WTC11 (cell line): ENCODE measurements at places on chromosomes 7 and 10.

- DNase-seq = no peak
Observed at GRCh38 chr7:50446542-50446960, 3.6 kb downstream of the FIGNL1 start.

DNA sequence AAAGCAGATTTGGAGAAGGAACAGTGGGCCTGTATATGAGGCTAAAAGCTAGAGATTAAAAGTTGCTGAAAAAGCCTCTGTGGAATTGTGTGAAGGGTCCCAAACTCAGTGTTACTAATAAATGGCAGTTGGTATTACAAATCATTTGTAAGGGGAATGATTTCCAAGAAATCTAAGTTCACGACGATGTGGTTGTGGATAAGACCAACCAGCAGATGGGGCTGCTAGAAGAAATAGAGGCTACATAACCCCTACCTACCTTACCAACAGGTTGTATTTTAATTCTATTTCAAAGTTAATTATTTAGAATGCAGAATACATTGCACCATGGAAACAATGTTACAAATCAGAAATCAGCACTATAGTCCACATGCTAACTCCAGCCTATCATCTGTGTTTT is 377.1 kb downstream of the HPSE2 start:
- DNase-seq = peak; percentile 13

GRCh38 chr10:119445311-119445934 is 97.1 kb downstream of the RGS10 start:
- DNase-seq = peak; percentile 92

DNA sequence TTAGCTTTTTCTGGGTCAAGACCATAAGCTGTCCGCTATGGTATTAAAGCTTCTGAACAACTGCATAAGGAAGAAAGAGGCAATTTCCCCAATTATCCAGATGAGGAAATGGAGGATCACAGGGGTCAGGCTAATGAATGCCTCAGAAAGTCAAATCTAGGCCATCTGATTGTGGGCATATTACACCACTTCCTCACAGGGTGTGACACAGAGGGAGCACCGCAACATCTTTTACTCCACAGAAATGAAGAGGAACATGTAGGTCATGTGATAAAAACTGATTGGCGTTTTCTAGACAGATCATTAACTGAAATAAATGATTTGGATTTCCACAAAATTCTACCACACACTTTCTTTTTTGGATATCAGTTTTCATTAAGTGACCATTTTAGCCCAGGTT is 384.4 kb downstream of the PARD3 start:
- DNase-seq = no peak

DNA sequence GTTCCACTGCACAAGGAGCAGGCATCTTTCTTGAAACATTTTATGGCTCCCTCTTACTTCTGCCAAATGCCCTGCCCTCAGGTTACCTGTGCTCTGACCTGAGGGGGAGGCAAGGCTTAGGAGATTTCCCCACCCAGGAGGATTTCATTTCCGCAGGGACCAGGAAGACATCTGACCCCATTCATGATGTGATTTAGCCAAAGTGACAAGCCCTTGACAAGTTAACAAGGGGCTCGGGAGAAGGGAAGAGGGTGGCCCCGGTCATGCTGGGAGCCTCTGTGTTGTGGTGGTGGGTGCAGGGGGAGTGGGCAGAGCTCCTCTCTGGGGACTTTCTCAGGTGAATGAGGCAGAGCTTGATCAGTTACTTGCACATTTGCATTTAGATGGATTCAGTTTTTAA is 18.9 kb downstream of the GIMAP5 start:
- DNase-seq = no peak

GRCh38 chr10:74383642-74384041 is 232.6 kb downstream of the ADK start:
- no peak for DNase-seq

GRCh38 chr10:21020545-21020944 is 123.4 kb upstream of the NEBL start:
- DNase-seq = peak; percentile 76

- DNase-seq = peak; percentile 70
Observed at GRCh38 chr7:67371429-67372305, 375.0 kb downstream of the TYW1 start.

DNA sequence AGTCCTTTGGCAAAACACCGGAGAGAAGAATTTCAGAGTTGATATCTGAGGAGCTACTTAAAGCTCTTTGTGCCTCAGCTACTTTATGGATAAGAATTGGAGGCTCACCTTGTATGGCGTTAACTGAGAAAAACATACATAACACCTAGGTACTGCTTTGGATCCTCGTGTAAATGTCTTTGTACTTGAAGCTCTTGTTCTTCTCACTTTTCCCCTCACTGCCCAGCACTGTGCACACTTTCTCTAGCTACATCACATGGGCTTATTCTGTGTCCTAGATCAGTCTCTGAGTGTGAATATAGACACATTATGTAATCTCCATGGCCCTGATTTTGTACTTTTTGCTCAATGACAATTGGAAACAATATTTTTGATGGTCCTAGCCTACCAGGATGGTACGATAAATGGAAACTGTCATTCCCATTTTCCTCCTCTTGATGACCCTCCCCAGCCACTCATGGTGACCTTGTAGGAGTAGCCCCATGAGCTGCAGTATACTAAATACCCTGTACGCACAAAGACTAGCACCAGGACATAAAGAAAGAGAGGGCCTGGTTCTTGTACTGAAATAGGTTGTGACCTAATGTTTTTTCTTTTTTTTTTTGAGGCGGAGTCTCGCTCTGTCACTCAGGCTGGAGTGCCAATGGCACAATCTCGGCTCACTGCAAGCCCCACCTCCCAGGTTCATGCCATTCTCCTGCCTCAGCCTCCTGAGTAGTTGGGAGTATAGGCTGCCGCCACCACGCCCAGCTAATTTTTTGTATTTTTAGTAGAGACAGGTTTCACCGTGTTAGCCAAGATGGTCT is 22.1 kb downstream of the STAMBPL1 start:
- DNase-seq = no peak

DNA sequence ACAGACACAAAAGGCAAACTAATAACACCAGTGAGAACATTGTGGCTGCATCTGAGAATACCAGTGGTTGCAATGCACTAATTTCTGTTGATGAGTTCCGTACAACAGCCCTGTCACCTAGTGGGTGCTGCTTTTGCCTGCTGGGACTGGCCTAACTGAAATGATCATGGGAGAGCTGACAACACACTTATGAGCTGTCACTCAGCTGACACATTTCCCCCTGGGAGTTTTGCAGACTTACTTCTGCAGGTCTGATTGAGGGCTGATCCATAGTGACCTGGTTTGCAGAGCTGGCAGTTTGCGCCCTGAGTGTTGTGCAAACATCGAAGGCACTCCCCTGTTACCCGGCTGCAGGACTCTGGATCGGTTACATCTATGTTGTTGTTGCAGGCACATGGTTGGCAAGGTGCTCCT is 60.6 kb upstream of the LAMB1 start:
- no peak for DNase-seq

- DNase-seq = no peak
Observed at GRCh38 chr10:5892007-5892406, 2.0 kb downstream of the FBH1 start.

GRCh38 chr7:142583446-142583845 is 165.8 kb upstream of the PRSS1 start:
- DNase-seq = no peak

GRCh38 chr10:86286236-86287109 is 80.1 kb downstream of the GRID1 start:
- DNase-seq = no peak

- no peak for DNase-seq
Observed at GRCh38 chr10:58971796-58972491, 204.5 kb upstream of the PHYHIPL start.

DNA sequence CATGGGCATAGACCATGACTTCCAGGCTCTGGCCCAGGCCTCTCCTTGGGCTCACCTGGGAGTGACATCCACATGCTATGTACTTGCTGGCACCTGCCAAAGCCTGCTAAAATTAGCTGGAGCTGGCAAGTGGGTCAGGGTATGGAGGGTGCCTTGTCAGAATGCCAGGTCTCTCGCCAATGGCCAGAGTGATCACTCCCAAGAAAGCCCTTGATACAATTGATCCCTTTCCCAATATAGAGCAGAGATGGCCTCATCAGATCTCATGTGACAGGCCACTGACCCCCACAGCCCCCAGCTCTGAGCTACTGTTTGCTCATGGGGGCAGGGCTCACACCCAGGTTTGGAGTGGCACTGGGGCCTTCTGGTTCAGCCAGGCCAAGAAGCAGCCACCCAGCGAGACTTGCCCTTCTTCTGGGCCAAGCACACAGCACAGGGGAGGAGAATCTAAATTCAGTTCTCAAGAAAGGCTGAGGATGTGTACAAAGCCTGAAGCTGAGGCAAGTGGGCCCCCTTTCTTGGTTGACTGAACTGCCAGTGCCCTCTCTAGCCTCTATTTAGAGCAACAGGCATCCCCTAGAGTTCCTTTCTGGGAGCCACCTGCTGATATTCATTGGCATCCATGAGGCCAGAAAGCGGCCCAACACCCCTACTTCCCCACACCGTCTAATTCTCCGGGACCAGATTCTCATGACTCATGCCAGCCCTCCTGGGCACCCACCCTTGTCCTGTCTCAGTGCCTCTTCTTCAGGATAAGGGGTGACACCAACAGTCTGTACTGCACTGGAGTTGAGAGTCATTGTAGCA is 18.9 kb upstream of the MYL7 start:
- no peak for DNase-seq

DNA sequence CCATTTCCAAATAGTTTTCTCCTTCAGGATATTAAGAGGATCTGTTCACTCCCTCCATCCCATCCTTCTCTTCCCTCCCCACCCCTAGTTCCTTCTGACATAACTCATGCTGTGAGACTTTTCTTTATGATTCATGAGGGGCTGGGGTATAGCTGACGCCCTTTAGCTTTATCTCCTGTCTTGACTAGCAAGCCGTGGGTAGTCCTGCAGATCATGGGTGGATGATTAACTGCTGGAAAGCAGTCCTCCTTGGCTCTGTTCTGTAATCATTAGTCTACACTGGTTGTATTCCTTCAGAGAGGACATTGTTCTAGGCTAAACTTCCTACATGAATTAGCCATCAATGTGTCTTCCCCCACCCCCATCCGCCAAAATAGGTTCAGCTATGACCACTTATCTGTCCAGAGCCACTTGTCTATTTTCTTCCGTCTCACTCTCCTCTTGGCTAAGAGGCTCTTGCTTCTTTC is 135.4 kb downstream of the LRRC4 start:
- DNase-seq = no peak

GRCh38 chr10:93300288-93300917 is 181.7 kb downstream of the MYOF start:
- DNase-seq = no peak

GRCh38 chr7:134212576-134213546 is 85.7 kb downstream of the LRGUK start:
- DNase-seq = no peak

GRCh38 chr10:111370101-111370500 is 293.3 kb downstream of the ADRA2A start:
- DNase-seq = no peak

DNA sequence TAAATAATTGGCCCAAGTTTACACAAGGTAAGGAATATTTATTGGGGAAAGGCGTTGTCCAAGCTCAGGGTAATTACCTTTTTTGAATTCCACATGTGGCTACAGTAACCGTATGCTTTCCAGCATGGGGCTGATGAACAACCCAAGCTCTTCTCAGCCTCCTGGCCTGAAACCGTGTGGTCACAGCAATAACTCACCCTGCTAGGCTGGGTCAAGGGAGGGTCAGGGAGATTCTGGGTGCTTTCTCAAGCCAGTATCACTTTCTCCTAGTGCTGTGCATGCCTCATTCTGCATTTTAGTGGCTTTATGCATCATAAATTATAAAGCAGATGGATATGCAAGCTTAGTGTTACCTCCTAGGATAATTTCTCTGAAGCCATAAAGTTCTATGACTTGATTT is 273.9 kb downstream of the PAXIP1 start:
- DNase-seq = no peak

DNA sequence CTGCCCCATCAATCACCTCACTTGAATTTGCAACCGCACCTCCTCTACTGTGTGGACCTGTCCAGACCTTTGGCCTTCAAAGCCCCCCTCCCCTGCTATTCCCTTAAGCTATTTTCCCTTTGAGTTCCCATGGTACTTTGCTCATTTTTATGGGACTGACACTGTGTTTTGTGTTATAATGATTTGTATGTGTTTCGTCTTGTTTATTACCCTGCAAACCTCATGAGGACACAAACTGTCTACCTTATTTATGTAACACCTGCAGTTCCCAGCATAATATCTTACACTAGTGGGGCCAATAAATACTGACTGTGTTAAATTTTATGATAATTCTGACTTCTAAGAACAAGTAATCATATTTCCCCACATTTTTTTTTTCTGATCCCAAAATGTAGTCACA is 70.6 kb downstream of the CLEC2L start:
- DNase-seq = no peak
